ENCODE measurements at places on chromosomes 1 and 21.

DNA sequence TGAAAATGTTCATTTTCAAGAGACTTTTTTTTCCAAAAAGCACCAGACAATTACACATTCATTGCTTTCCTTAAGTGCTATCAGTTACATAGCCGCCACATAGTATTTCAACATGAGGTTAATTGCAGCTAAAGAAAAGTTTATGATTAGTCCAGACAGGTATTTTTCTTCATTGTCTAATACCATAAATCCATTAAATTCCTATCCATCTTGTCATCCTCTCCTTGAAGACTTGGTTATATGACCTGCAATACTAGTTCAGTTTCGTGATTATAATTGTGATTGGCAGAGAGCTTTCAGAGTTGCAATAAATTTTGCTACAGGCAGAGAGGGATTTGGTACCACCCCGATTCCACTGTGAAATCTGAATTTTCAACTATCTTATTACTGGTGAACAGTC is 437.7 kb downstream of the GPATCH2 start:
- no peak for DNase-seq

DNA sequence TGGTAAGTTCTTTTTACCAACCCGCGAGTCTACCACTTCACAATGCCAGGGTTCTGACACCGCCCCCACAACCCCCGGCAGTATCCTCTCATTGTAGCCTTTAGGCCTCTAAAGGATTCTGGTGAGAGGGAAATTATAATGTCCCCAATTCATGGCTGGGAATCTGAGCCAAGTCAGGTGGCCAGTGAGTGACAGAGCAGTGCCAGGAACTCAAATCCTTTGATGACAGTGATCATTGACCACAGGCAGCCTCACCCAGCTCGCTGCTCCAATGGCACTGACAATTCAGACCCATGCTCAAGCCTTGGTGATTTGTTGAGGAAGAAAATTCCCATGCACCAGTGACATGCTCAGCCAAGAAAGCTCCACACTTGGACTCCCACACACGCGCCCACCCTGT is 63.4 kb upstream of the CSF1 start:
- DNase-seq = no peak

- DNase-seq = no peak
These were observed 289.7 kb downstream of the HHAT start for GRCh38 chr1:210618369-210618768.

- no peak for DNase-seq
These were observed 11.4 kb upstream of the RPTN start for GRCh38 chr1:152170287-152170905.

- DNase-seq = no peak
These were observed 615 bp downstream of the CLIC4 start for GRCh38 chr1:24745711-24746413.

DNA sequence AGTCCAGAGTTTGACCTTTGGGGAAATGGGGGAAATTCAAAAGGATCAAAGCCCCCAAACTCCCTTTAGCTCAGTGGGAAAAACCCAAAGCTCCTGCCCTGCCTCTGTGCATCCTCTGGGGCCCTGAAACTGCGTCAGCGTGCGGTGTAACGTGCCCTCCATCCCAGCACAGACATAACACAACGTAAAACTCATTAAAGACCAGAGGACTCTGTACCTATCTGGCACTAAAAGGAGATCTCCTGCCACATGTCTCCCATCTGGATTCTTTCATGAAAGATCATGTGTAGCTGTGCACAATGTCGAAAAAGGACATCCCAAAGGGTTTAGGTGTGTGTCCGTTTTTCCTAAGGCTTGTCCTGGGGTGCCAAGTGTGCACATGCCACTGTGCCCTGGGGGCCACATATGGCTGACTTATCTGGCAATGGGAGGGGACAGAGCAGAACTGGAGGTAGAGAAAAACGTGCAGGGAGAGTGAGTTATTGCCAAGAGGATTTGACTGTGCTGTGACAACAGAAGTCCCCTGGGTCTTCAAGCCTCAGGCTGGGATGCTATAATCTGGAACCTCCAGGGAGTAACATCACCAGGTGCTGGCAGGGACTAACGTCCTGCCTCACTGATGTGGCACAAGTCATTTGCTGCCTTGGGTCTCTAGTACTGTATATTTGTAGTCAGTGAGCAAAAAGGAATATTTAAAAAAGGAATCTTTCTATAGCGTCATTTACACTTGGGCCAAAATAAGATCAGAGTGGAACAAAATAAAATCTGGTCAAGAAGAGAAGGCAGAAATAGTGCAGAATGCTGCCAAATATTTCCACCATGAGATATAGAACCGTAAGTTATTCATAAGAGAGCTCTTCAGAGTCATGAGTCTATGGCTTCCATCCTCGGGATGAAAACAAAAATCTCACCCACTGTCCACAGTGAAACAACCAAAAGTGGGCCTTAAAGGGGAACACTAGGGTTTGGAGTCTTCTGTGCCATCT is 52.3 kb downstream of the ITPKB start:
- no peak for DNase-seq

DNA sequence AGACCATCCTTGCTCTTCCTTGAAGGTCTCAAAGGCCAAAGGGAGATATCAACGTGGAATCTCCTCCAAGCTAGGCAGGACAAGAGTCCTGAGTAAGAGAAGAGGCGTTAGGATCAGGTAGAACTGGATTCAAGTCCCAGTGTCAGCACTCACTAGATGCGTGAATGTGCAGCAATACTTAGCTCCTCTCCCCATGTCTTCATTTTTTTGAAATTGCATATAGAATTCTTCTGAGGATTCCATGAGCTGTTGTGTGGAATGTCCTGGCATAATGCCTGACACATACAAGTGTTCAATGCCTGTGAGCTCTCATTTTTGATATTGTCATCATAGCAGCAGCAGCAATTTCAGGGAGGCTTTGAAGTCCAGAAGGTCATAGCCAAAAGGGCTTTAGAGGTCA is 333.2 kb downstream of the KCNH1 start:
- DNase-seq = no peak

DNA sequence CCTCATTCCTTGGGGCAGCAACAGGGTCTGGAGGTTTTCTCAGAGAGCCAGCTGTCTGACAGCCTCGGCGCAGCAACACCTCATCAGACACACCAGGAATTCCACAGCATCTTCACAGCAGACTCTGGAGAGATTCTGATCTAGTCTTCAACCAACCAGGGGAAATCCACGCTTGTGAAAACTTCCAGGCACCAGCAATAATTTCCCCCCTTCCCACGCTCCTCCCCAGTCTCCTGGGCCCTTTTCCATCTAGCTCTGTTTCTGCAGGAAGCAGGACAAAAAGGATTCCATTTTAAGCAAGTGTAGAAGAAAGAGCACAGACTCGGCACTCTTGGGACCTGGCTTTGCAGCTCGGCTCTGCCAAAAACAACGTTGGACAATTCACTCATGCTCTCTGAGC is 44.3 kb upstream of the CAPZB start:
- DNase-seq = no peak

GRCh38 chr1:166013232-166013631 is 153.6 kb downstream of the FAM78B start:
- DNase-seq = no peak

GRCh38 chr1:12634156-12634555 is 9.7 kb upstream of the AADACL4 start:
- no peak for DNase-seq

Data from NCI-H2029 (cell line).